ENCODE measurements at places on chromosomes 11 and 22.
A peak's percentile ranks its signal among the peaks of the same experiment; 100 is the strongest.

GRCh38 chr11:133082453-133082781 is 449.9 kb downstream of the OPCML start:
- DNase-seq: no peak

DNA sequence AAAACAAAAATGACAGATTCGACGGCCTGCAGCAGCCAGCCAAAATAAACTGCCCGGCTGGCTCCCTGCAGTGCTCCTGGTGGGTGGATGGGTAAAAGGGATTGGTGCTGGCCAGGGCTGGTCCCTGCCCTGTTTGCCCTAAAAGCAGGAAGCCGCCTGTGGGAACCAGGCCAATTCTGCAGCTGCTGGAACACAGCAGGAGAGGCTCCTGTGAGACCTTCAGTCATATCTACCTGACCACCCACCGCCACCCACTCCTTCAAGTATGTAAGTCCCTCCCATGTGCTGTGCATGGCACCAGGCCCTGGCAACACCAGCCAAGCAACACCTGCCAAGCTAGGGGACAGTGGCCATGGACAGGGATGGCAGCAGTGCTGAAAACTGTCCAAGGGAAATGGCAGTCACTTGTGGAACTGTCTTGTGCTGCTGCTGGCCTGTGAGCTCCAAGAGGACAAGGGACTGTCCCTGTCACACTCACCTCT is 48.7 kb upstream of the ARFGAP3 start:
- no peak for DNase-seq

GRCh38 chr11:13098063-13098462 is 88.9 kb downstream of the RASSF10 start:
- DNase-seq: no peak

GRCh38 chr11:12539572-12539971 is 134.6 kb upstream of the TEAD1 start:
- DNase-seq: no peak

DNA sequence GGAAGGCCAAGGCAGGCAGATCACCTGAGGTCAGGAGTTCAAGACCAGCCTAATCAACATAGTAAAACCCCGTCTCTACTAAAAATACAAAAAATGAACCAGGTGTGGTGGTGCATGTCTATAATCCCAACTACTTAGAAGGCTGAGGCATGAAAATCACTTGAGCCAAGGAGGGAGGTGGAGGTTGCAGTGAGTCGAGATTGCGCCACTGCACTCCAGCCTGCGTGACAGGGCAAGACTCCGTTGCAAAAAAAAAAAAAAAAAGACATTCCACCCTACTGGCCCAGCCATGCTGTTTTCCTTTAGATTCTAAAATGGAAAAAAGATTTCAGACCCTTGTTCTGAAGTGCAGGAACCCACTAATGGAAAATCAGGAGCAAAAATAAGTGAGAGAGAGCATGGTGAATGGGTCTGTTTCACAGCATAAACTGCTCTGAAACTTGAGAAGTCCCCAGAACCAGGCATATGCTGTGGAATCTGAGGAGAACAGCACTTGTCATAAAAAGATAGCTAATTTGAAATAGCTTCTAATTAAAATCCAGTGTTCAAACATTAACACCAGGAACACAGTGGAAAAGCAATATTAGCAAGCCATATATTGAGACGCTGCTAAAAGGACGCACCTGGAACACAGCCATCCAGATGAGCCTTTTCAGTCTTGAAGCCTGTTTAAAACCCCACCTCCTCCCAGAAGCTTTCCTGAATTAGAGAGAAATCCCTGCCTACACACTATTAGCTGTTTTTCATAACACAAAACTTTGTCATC is 66.3 kb upstream of the CHRM4 start:
- DNase-seq: no peak

GRCh38 chr11:66157182-66157864 is 87.3 kb downstream of the PACS1 start:
- DNase-seq: peak; percentile 42

- DNase-seq: no peak
Observed at GRCh38 chr11:128294671-128295050, 292.7 kb downstream of the ETS1 start.

DNA sequence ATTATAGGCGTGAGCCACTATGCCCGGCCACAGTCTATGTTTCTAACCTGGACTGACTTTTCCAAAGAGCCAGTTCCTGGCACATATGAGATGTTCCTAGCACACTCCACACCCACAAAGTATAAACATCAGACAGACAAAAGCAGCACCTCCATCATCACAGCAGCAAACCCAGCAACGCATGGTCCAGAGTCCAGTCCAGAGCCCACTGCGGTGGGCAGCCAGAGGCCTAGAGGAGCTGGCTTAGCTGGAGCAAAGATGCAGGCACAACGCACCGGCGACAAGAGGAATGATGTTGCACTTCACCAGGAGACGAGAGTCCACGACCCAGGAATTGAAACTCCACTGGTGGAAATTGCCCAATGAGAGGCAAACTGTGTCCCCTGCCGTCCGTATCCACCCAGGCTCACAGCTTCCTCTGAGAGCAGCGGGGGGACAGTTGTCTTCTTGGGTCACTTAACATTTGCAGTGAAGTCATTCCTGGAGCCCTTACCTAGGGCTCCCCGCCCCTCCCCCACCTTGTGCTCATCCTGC is 36.6 kb downstream of the RPS6KA4 start:
- no peak for DNase-seq

DNA sequence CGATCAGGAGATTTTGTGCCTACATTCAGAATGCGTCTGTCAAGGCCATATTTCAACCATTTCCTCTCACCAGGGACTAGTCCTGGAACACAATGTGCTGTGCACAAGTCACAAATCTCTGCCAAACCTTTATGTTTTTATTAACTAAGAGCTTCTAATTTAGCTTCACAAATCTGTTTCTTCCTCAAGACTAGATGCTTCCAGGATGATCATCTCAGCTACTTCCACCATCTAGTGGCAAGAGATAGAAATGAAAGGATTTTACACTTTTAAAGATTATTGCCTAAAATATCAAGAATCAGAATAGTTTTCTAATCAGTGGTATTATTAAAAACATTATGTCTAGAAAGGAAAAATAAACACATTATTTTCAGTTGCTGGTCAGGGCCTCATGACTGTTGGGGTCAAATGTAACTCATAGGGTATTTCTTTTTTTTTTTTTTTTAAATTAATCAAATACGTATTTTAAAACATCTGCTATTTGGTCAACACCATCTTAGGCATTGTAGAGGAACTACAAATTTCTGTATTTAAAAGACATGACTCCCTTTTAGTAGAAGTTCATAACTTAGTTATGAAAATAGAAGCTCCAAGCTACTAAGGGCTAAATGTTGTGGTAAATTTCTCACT is 1102.6 kb downstream of the DLG2 start:
- DNase-seq: peak; percentile 29

DNA sequence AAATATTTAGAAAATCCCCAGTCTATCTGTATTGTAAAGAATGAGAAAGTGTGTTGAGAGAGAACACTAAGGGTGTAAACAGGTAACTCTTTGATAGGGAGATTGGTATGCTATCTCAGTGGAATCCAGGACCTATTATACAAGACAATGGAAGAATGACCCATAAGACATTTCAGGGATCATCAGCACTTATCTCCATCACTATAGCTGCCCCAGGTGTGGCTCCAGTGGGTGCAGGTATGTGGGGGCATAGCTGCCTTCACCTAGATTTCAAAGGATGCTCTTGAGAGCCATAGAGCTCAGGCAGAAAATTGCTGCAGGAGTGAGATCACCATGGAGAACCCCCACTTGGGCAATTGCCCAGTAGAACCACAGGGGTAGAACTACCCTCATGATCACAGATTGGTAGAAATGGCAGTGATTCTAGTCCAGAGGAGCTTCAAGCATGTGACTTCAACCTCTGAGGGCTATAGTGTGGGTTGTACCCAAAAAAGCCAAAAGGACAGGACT is 252.3 kb upstream of the TBCEL start:
- no peak for DNase-seq

- DNase-seq: peak; percentile 22
Observed at GRCh38 chr11:19394525-19395016, 153.8 kb upstream of the E2F8 start.

GRCh38 chr22:36134182-36134581 is 26.4 kb downstream of the APOL3 start:
- no peak for DNase-seq

- DNase-seq: no peak
Observed at GRCh38 chr11:20559523-20560300, 39.7 kb upstream of the SLC6A5 start.

DNA sequence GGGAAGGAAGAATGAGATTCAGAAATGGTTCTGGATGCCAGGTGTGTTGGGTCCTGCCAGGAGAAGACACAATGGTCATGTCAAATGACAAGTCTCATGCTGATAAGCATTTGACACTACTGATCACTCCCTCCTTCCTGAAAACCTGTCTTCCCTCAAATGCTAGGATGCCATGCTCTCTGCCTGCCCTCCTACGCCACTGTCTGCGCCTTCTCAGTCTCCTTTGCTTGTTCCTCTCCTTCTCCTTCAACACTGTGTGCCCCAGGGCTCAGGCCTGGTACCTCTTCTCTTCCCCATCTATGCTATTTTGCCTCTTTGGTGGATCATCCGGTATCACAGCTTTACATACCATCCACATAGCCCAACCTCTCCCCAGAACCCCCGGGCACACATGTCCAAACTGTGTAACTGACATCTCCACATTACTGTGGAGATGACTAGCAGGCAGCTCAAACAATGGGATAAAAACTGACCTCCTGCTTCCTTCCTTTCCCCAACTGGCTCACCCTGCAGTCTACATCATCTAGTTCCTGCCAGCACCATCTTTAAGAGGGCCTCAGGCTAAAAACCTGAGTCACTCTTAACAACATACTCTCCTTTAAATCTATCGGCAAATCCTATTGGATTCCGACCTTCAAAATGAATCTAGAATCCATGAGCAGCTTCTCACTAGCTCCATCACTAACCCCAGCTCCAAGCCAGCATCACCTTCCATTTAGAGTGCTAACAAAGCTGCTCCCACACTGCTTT is 8.2 kb downstream of the AP1B1 start:
- DNase-seq: no peak

DNA sequence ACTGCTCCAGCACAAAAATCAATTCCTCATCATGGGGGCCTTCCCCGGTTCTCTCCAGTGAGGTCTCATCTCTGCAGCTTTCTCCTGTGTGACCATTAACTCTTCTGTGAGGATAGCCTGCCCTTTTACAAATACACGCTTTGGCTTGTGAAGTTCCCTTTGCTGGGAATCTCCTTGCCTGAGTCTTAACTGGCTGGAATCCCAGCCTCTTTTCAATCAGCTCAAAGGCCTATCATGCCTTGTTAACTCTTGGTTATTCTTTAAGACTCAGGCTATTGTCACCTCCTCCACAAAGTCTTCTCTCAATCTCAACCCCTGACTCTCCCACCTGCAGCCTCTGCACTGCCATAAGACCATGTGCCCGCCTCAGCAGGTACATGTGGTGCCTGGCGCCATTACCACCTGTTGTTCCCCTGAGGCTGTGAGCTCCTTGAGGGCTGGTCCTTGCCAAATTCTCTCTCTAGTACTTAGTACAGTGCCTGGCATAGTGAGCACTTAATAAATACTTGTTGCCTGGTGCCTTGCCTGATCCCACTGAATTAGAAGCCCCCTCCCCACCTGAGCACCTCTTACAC is 128.2 kb downstream of the ST3GAL4 start:
- DNase-seq: no peak

DNA sequence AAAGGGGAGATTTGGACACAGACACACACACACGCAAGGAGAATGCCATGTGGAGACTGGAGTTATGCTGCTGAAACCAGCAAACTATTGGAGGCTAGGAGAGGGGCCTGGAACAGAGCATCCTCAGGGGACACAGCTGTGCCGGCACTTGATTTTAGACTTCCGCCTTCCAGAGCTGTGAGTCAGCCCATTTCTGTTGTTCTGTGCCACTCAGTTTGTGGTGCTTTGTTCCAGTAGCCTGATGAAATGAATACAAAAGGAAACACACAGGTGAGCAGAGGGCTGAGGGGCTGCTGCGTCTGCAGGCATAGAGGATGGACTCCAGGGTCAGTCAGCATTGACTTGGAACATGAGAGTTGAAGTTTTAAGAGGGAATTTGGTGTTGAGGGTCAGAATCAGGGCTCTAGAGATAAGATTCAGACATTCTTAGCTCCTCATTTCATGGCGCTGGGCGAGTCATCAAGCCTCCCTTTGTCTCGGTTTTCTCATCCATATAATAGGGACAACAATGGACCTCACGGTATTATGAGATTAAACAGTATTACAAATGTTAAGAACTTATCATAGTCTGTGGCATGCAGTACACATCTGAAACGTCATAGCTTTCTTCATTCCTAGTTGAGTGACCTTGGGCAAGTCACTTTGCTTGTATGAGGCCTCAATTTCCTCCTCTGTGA is 191.0 kb downstream of the MIAT start:
- no peak for DNase-seq

GRCh38 chr11:13962562-13963168 is at the start of gene SPON1:
Gene SPON1 (plus strand): TSS chr11:13962723. CDS start chr11:13962905, 182 bp downstream.
- peak; percentile 32 for DNase-seq

DNA sequence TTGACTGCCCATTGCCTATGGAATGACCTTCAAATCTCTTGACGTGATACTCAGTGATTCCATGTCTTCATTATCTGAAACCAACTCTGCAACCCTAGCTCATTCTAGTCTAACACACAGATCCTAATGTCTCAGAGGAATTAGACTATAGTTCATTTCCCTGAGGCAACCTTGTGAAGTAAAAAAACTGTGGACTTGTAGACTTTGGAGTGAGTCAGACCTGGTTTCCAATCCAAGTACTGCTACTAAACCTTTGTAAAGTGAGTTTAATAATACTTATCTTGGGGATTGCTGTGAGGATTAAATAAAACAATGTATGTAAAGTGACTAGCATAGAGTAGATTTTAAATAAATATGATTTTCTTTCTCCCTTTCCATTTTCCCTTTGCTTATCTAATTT is 226.1 kb downstream of the BLID start:
- no peak for DNase-seq

DNA sequence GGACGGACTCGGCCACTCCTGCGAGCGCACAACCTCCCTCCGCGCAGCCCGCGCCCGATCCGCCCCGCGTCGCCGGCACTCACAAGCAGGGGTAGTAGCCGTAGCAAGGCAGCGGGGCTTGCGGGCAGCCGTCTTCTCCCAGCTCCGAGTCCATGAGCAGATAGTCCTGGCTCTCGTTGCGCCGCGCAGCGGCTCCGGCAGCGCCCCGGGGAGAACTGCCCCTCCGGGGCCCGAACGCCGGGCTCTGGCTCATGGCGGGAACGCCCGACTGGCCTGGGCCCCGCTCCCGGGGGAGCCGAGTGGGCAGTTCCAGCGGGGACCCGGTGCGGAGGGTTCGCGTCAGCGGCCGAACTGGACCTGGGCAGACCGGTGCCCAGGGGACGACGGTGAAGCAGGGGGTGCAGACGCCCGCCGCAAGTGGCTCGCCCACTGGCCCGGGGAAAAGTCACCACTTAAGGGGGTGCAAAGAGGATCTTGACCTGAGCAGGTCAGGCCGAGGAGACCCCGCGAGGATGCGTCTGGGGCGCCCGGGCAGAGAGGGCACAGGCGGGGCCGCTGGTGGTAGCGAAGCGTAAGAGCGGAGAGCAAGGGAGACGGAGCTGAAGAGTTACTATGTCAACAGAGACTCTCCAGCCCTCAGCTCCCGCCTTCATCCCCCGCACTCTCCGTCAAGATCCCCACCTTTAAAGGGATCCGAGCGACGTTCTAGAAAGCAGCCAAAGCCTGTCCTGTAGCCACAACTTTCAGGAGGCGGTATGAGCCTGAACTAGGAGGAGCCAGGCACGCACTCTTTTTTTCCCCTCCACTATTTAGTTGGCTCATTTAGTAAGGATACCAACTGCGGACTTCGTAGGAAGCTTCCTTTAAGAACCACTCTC is at the start of gene TRPC6:
Gene TRPC6, minus strand, starts transcription at position 757 of the 878 bp plus-strand sequence. Its CDS starts 504 bp downstream, at position 253.
- DNase-seq: peak; percentile 10

All from GM13976 (cell line).